ENCODE measurements at places on chromosomes 4 and X.

DNA sequence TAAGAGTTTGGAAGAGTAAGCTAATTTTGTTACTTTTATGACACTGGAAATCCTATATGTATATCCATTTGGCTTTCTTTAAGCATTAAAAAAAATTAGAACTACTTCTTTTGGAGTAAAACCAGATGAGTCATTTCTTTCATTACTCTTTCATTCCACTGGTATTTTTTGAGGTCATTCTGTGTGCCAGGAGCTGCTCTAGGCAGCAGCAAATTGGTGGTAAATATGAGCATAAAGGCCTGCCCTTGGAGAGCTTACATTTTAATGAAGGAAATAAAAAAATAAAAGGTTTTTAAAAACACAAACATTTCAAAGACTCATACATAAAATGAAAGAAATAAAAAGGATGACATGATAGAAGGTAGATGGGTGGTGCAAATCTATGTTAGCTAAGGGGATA lies 37.4 kb downstream of the MID1 start:
- peak; percentile 20 for DNase-seq

- peak; percentile 93 for DNase-seq
Observed at GRCh38 chrX:22134681-22135080, 102.6 kb downstream of the PHEX start.

DNA sequence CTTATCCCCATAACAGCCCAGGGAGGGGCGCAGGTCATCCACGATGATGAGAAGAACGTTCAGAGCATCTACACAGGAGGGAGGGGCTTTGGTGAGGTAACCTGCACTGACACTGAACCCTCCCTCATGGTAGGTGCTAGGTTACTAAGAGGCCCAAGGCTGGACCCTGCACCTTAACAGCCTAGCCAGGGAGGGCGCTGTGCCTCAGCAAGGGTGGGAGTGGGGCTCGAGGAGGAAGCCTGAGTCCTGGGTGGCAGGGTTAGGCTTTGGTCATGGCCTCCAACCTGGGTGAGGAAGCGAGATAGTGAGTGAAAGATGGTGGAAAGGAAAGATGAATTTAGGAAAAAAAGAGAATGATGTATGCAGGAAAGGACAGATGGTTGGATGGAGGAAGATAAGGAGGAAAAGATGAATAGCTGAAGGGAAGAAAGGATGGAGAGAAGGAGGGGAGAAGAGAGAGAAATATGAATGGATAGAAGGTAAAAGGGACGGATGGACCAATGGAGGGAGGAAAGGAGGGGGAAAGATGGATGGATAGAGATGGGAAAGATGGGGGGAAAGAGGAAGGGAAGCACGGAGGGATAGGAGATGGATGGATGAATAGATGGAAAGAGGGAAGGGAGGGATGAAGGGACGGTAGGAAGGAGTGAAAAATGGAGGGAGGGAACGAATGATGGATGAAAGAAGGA lies 736 bp downstream of the IDS start:
- DNase-seq: peak; percentile 53

- peak; percentile 30 for DNase-seq
Observed at GRCh38 chrX:71910986-71911730, 513 bp downstream of the NHSL2 start.

DNA sequence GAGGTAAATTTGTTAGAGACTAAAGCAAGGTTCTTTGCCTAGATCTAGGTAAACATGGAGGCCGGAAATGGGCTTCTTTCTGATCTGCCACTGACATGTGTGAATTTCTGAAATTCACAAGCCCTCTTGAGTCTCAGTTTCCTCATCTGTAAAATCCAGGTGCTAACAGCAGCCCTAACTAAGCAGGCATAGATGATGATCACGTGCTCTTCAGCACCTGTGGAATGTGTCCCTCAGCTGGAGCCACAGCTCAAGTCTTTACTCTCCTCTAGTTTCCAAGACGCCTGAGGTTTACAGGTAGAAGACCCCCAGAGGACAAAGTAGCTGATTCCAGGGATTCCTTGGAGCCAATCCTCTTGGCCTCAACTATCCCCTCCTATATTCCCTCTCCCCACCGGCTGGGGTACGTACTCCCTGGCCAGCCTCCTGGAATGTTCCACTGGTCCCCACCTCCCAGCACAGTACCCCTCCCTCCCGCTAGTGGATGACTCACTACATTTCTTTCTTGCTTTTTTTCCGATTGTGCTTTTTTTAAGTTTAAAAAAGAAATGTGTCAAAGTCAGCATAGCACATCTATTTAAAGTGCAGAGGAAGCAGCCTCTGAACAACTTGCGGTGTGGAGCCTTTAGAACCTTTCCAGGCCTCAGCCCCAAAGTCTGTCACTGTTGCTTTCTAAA lies 98.4 kb downstream of the PHKA2 start:
- no peak for DNase-seq

DNA sequence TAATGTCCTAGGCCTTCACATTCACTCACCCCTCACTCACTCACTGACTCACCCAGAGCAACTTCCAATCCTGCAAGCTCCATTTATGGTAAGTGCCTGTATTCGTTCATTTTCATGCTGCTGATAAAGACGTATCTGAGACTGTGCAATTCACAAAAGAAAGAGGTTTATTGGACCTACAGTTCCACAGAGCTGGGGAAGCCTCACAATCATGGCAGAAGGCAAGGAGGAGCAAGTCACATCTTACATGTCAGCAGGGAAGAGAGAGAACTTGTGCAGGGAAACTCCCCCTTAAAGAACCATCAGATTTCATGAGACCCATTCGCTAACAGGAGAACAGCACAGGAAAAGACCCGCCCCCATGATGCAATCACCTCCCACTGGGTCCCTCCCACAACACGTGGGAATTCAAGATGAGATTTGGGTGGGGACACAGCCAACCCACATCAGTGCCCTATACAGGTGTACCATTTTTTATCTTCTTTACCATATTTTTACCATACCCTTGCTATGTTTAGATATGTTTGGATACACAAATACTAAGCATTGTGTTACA lies 18.2 kb upstream of the TLR1 start:
- DNase-seq: no peak

DNA sequence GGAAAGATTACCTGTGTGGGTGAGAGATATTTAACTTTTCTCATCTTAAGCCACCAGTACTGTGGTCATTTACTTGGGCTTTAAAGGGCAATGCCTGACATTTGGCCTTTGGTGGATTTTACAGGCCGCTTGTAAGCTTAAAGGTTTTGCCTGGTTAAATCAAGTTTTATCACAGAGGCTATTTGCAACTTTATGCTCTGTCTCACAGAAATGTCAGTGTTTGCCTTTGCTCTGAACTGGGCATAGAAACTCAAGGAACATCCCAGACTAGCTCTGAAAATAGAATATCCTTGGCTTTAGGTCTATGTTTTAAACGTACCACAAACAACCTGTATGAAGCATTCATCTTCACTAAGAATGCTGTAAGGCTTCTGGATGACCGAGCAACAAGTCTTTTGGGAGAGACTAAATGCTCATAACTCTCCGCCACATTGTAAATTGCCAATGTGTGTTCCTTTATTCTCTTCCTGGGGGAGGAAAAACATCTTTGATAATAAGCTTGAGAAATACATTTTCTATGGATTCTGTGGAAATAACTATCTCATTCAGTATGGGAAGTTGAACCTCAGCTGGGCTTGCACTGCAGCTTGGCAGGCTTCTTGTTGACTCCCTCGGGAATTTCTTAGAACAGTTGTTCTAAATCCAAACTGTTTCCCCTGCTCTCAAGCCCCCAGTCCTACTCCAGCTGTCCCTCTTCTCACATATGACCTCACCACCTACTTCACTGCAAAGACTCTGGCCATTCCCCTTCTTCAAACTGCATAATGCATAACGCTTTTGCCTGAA lies 105.8 kb upstream of the WDR44 start:
- no peak for DNase-seq

DNA sequence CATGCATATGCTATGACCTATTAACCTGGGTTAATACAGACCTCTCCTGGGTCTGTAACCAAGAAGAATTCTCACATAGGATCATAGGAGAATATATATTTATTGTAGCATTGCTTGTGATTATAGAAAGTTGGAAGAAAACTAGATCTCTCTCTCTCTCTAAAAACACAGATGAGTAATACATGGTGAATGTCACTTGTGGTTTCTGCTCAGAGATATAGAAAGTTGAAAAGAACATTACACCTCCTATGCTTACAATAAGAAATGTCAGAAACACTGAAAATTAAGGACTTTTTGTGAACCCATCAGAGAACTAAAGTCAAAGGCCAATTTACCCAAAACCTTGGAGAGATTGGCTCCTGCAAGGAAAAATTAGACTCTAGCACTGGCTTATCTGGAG lies 1389.5 kb downstream of the FAM133A start:
- peak; percentile 45 for DNase-seq

DNA sequence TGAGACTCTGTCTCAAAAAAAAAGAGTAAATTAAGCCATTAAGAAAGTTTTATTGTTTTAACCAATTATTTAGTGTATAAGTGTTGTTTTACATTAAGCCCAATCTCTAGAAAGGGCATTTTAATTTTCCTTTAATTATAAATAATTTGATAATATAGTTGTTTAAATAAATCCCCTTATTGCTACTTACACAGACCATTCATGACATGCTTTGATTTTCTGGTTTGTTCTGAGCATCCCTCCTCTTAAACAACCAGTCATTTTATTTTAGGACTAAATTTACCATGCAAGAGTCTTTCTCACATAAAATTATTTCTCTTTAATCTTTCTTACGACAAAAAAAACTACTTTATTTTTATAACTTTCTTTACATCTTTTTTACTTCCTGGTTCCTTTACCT lies 23.5 kb upstream of the PAGE5 start:
- no peak for DNase-seq

DNA sequence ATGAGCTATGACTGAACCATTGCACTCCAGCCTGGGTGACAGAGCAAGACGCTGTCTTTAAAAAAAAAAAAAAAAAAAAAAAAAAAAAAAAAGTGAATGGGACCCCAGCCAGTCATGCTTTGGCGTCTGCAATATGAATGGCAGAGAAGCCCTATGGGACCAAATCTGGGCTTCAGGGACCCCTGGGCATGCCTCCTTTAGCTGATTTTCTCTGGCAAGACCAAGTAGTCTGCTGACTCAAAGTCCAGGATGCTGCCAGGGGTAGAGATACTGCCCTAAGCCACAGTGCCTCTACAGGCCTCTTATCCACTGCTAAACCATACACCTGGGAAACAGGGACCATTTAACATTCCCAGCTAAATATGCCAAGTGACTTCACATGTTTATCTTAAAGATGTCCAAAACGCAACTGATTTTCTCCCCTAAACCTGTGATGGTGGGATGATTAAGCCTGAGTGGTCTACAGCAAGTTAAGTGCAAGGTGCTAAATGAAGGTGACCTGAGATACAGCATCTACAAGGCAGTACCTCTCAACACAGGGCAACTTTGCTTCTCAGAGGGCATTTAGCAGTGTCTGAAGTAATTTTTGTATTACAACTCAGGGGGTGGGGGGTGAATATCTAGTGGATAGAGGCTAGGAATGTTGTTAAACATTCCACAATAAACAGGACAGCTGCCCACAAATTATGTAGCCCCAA lies 5.8 kb downstream of the RPS4X start:
- no peak for DNase-seq

DNA sequence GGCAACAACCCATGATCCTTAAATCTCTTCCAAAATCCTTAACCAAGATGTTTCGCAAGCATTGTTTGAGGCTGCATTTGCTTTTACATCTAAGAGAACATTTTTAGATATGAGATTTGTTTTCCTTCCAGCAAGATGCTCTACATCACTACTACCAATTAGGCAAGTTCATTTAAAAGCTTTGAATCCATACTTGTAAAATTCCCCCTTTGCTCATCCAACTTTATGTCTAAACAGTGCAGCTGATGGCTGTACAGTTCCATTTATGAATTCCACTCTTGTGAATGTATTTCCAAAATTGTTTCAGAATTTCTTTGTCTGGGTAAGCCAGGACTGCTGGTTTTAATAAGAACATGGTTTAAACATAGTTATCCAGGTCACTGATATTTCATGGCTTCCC lies 31.5 kb downstream of the RAI2 start:
- DNase-seq: no peak

- peak; percentile 55 for DNase-seq
Observed at GRCh38 chrX:69298466-69299140, 133.3 kb upstream of the PJA1 start.

- no peak for DNase-seq
Observed at GRCh38 chr4:158112611-158113010, 60.2 kb downstream of the GASK1B start.

DNA sequence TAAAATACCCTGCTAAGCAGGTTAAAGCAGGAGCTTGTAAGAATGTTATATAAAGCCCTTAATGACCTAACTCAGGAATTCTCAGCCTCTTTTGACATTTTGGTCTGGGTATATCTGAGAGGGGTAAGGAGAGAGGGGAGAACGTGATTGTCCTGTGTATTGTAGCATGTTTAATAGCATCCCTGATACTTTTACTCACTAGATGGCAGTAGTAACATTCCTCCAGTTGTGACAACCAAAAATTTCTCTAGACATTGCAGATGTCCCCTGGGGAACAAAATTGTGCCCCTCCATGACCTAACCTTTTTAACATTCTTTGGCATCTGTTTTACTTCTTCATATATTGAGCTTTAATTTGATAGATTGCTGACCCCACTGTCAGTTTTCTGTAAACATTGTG lies 17.9 kb downstream of the SMARCA5 start:
- DNase-seq: peak; percentile 17

GRCh38 chr4:6591781-6592180 lies 16.8 kb downstream of the MAN2B2 start:
- DNase-seq: no peak

DNA sequence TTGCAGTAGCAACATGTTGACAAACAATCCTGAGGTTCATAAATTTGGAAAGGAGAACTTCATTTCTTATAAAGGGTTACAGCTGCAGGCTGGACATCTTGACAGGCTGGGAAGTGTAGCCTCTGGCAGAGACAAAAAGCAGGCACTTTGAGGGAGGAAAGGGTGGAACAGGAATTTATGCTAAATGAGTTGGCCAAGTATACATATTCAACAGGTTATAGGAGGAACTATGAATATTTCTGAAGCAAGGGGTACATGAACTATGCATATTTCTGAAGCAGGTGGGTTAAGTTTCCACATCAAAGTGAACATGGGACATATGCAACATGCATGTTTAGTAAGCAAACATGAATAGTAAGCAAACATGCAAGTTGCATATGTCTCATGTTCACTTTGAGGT lies 1.6 kb upstream of the ANTXR2 start:
- no peak for DNase-seq

- no peak for DNase-seq
Observed at GRCh38 chr4:6192245-6192644, 8.1 kb downstream of the JAKMIP1 start.

GRCh38 chr4:108045687-108046024 lies 56.0 kb downstream of the HADH start:
- no peak for DNase-seq

GRCh38 chrX:103792916-103793544 lies 16.4 kb downstream of the PLP1 start:
- DNase-seq: peak; percentile 29

Data from kidney tubule cell (primary cell).